ENCODE measurements at places on chromosomes 16 and 17.
A peak's percentile ranks its signal among the peaks of the same experiment; 100 is the strongest.

DNA sequence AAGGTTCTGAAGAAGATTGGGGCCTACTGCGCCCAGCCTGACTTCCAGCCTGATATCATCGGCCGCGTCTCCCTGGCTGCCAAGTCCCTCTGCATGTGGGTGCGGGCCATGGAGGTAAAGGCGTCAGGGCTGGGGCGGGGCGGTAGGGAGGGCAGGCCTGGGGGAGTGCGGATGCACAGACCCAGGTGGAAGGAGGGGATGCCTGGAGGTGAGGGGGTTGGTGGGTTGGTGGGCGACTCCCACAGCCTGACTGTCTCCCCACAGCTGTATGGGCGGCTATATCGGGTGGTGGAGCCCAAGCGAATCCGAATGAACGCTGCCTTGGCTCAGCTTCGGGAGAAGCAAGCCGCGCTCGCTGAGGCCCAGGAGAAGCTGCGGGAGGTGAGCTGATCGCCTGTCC is 26.8 kb upstream of the KDM6B start:
- DNase-seq: no peak

GRCh38 chr17:68400404-68400735 is 56.9 kb downstream of the WIPI1 start:
- DNase-seq: no peak

DNA sequence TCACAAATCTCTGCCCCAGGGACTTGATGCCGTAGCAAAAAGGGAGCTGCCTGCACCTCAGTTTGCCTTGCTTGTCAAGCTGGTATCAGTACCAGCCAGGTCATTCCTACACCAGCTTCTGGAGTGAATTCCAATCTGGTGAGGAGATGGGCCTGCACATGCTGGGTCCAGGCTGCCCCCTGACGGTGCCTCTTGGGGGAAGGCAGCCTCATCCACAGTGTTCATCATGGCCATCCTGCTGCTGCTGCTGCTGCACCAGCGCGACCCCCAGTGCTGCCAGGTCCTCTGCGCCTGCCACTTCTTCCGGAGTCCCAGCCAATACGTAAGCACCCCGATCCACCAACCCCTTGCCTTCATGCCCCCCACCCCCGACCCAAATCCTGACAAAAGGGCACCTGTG is 8.3 kb downstream of the MRPL27 start:
- no peak for DNase-seq

DNA sequence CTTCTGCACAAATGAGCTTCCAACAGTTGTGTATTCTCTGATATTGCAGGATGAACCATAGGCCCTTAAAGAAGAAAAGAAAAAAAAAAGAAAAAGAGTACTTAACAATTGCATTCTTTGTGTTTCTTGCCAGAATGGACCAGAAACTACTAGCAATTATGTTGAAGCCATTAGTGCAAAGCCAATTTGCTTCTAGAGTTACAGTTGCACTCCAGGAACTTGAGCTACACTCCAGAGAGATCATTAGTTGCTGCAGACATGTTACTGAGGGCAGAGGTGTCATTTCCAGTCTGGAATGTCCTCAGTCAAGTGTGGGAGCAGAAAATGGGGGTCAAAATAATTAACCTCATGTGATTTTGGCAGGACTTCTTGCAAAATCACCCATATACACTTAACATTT is 85.6 kb upstream of the CCL2 start:
- peak; percentile 34 for DNase-seq

DNA sequence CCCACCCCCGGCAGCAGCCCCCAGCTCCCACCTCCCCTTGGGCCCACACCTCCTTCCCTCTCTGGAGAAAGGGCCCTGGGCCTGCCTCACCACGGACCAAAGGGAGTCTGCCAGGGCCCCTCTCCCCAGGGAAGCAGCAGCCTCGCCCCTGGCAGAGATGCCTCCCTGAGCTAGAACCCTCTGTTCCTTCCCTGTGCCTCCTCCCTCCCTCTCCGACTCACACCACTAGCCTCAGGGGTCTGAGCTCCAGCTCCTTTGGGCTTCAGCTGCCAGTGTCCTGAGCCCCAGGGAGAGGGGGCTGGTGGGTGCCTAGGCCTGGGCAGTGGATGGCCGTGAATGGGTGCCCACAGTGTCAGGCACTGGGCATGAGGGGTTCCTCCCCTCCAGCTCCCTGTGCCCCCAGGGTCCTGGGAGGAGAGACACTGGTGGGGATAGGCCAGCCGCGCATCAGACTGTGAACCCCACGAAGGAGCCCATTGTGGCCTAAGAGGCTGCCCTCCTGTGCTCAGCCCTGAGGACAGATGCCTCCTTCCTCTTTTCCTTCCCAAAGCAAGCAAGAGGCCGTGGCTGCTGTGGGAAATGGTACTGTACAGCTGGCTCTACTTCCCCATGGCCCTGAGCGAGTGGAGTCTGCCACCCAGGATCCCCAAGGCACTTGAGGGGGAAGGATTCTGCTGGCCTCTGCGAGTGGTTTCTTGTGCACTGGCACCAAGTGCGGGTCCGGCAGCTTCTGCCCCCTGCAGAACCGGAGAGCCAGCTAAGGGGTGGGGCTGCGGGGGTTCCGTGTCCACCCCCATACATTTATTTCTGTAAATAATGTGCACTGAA is 20.7 kb downstream of the MMP15 start:
- no peak for DNase-seq

DNA sequence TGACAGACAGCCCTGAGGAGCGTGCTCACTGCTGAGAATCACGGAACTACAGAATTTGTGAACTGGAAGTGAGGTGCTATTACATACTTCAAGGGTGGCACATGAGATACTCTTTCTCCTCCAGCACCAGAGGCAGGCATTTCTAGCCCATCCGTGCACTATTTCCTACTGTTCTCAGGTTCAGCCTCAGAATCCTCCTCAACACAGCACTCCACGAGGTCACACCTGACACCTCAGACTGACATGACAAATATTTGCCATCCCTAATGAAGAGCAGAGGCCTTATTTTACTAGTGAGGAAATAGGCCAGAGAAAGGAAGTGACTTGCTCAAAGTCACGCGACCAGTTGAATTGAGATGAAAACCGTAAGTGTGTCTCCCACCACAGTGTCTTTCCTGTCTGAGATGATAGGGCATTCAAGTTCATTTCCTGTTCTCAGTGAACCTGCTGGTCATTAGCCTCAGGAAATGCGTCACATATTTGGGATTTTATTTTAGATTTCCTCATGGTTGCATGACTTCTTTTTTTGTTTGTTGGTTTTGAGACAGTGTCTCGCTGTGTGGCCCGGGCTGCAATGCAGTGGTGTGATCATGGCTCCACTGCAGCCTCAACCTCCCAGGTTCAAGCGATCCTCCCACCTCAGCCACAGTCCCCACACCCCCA is 23.6 kb downstream of the SEZ6 start:
- no peak for DNase-seq

DNA sequence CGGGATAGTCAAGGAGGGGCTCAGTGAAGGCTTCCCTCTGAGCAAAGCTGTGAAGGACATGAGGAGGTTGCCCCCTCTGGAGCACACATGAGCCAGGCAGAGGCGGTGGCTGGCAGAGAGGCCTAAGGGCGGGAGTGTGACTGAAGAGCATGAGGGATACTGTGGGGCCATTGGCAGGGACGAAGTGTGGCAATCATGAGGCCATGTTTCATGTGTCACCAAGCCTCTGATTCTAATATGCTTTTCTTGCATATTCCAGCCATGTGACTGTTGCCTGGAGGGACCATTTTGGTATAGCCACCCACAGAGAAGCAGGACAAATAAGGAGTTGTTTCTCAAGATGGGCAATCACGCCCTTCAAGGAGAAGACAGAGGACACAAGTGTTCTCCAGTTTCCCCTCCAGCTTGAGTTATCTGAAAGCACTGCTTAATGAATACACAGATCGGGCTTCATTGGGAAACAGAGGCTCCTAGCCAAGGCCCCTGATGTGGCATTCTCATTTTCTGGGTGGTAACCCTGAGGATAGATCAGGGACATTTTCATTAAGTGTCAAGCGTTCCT is 68.0 kb downstream of the AKAP1 start:
- no peak for DNase-seq

DNA sequence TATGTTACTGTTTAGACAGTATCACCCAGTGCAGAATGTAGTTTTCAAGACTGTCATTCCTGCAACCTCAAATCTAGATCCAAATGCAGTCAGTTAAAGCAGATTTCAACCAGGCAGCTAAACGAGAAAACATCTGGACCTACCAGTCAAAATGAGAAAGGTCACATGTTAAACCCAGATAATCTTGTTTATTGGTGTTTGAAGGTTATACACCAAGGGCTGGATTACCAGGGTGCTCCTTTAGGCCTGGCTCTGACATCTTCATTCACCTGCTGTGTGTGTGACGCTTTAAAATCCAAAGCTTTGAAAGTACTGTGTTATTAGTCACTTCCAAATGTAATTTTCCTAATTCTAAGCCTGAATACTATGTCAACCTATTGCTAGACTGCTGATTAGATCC is 54.9 kb downstream of the IKZF3 start:
- no peak for DNase-seq

Data from right renal pelvis (tissue), 4 donors.